Hair follicular keratinocyte (primary cell): ENCODE measurements at places on chromosomes 7 and 10. TPM values are rescaled to one million over a fixed set of nuclear protein-coding genes. Genes with fewer than 3 reads are reported as not detected.

The MRPS33 gene
- 42.2 and 50.4 TPM in 2 replicates for total RNA-seq

The ASB10 gene
- total RNA-seq: not detected in 2 replicates

The HMX2 gene
- total RNA-seq: not detected in 2 replicates

The SPOCK2 gene
- total RNA-seq: 0.38 and 1.2 TPM in 2 replicates

The PPP1R9A gene
- total RNA-seq: not detected in 2 replicates

The CRYGN gene
- not detected in 2 replicates for total RNA-seq

The AKR1B15 gene
- not detected in 2 replicates for total RNA-seq

The CAPZA2 gene
- total RNA-seq: 53.2 and 68.3 TPM in 2 replicates
